ENCODE measurements at places on chromosomes 4 and X. TPM values are rescaled to one million over a fixed set of nuclear protein-coding genes. Genes with fewer than 3 reads are reported as not detected.
A peak's percentile ranks its signal among the peaks of the same experiment; 100 is the strongest.

GRCh38 chr4:184563621-184564020 is 85.6 kb downstream of the CASP3 start:
- H3K4me3 ChIP-seq: no peak overlapping the region
- no peaks in the 10 kb centered on the region for H3K36me3 ChIP-seq
- no peaks in the 10 kb centered on the region for H3K27me3 ChIP-seq
- H3K27ac ChIP-seq: no peak overlapping the region

GRCh38 chr4:152488246-152488645 is 47.6 kb downstream of the FBXW7 start:
- peak overlapping the region; percentile 62 for H3K27ac ChIP-seq
- H3K27me3 ChIP-seq: no peaks in the 10 kb centered on the region
- no peak overlapping the region for H3K4me3 ChIP-seq

GRCh38 chrX:69066021-69066757 is 99.1 kb downstream of the PJA1 start:
- peaks cover 2% of the 10 kb centered on the region for H3K4me1 ChIP-seq
- H3K27ac ChIP-seq: no peak overlapping the region
- H3K27me3 ChIP-seq: no peaks in the 10 kb centered on the region
- no peak for DNase-seq

DNA sequence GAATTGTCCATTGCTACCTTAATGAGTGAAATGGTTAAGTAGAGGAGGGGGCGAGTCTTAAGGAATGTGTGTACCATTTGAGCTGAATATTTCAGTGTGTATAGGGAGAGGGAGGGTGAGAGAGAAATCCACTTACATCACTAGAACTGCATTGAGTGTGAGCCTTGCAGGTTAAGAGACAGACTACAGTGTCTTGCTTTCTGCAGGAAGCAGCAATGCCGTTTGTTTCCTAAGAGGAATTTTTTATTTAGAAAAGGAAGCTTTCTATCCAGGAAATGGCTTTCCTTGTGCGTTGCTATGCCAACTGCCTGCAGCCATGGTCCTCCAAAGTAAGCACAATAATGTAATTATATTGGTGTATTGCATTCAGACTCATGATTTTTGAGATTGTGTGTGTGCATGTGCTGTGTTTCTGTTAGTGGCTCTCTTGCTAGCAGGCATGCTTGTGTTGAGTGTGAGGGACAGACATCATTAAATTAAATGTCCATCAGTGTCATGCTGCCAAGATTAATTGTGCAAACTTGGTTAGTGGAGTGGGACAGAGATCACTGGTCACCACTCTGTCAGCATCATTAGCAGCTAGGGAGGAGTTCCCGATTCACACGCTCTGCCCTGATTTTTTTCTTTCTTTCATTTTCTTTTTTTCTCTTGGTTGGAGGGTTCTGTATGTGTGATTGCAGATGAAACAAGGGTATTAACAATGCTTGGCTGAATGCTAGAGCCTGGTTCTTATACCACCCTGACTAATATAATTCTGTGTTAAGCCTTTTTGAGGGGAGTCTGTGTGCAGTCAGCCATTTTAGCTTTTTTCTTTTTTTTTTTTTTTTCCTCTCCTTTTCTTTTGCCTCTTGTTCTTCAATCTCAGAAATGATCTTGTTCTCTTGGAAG is 164.3 kb downstream of the RAPGEF2 start:
- no peaks in the 10 kb centered on the region for H3K27me3 ChIP-seq
- peak overlapping the region; percentile 38 for H3K27ac ChIP-seq
- no peaks in the 10 kb centered on the region for H3K36me3 ChIP-seq
- no peak for DNase-seq

GRCh38 chrX:110286106-110286505 is 31.8 kb downstream of the AMMECR1 start:
- no peak for DNase-seq
- H3K4me1 ChIP-seq: no peaks in the 10 kb centered on the region
- no peak overlapping the region for H3K4me3 ChIP-seq
- H3K27ac ChIP-seq: no peak overlapping the region
- no peaks in the 10 kb centered on the region for H3K36me3 ChIP-seq

DNA sequence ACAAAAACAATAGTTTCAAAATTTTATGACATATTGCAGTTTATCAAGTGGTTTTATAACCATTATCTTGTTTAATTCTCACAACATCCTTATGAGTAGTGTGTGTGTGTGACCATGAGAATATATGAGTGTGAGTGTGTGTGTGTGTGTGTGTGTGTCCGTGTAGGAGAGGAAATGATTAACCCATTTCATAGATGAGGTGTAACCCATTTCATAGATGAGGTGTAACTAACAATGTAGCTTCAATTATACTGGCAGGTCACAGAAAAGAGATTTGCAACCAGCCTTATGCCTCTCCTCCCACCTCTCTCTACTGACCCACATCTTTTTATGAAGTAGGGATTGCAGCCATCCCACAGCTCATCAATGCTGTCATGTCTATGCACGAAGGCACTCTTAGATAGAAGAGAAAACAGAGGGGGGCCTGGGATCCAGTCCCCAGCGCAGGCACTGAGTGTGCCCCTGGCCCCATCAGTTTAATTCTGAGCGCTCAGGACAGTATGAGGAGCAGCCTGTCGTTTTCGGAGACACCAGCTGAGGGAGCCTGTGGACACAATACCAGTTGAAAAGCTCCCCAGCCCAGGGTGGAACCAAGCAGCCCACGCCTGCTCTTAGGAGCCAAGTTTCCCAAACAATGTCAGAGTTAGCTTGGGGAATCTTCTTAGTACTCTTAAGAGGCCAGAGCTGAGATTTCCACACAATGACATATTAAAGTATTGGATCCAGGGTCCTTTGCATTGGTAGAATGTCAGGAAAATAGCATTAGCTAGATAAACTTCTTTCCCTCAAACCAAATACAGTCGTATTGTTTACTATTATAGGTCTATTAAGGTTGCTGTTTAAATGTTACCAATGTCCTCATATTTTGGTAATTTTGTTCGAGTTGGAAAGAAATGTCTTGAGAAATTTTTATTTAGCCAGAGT is 88.6 kb downstream of the PALLD start:
- no peaks in the 10 kb centered on the region for H3K36me3 ChIP-seq
- no peak overlapping the region for H3K27ac ChIP-seq
- H3K4me1 ChIP-seq: no peaks in the 10 kb centered on the region
- no peak overlapping the region for H3K4me3 ChIP-seq
- H3K27me3 ChIP-seq: no peaks in the 10 kb centered on the region

- H3K27me3 ChIP-seq: no peaks in the 10 kb centered on the region
- H3K4me3 ChIP-seq: no peak overlapping the region
- no peak for DNase-seq
- no peaks in the 10 kb centered on the region for H3K4me1 ChIP-seq
Measured at GRCh38 chr4:182583703-182584415, 333.3 kb downstream of the DCTD start.

DNA sequence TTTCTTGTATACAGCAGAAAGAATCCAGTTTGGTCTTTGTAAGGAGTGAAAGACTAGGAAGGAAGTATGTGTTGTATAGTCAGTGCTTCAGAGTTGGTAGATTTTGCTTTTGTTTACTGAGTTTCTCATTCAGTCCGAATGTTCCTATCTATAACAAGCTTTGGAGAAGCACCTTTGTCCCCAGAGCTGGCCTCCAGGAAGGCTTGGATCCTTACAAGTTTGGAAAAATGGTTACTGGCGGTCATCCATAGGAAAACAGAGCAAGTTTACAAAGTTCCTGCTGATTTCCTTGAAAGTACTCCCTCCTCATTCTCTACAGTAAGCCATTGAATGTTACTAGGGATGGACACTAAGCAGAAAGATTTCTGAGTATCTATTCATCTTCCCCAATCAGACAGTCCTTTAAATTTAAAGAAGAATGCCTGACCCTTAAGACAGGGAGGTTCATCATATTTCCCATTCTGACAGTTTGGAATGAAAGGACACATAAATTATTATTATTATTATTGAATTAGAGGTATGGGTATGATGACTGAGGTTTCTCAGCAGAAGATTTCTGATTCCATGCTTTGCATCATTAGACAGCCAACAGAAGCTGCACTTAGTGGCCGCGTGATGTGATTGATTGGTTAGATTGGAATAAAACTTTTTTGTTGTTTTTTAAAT is 35.8 kb downstream of the FAT4 start:
- no peak for DNase-seq
- no peak overlapping the region for H3K27ac ChIP-seq
- H3K4me1 ChIP-seq: peaks cover 7% of the 10 kb centered on the region

GRCh38 chr4:151227731-151228130 is 49.2 kb upstream of the PRSS48 start:
- H3K27ac ChIP-seq: peak overlapping the region; percentile 55
- peak; percentile 81 for DNase-seq
- no peaks in the 10 kb centered on the region for H3K27me3 ChIP-seq
- H3K4me1 ChIP-seq: no peaks in the 10 kb centered on the region
- H3K4me3 ChIP-seq: peak overlapping the region; percentile 18
- H3K36me3 ChIP-seq: no peaks in the 10 kb centered on the region

GRCh38 chr4:186900232-186900900 is 176.7 kb upstream of the FAT1 start:
- no peak overlapping the region for H3K27ac ChIP-seq
- no peaks in the 10 kb centered on the region for H3K27me3 ChIP-seq
- no peak overlapping the region for H3K4me3 ChIP-seq
- H3K36me3 ChIP-seq: no peaks in the 10 kb centered on the region

GRCh38 chr4:168486912-168487281 is 6.6 kb upstream of the DDX60L start:
- H3K4me1 ChIP-seq: no peaks in the 10 kb centered on the region
- H3K27ac ChIP-seq: no peak overlapping the region
- H3K36me3 ChIP-seq: no peaks in the 10 kb centered on the region

- no peaks in the 10 kb centered on the region for H3K4me1 ChIP-seq
- no peak overlapping the region for H3K27ac ChIP-seq
- H3K27me3 ChIP-seq: no peaks in the 10 kb centered on the region
- H3K4me3 ChIP-seq: no peak overlapping the region
- H3K36me3 ChIP-seq: no peaks in the 10 kb centered on the region
- DNase-seq: no peak
Measured at GRCh38 chrX:130772105-130772775, 130.8 kb downstream of the ENOX2 start.

DNA sequence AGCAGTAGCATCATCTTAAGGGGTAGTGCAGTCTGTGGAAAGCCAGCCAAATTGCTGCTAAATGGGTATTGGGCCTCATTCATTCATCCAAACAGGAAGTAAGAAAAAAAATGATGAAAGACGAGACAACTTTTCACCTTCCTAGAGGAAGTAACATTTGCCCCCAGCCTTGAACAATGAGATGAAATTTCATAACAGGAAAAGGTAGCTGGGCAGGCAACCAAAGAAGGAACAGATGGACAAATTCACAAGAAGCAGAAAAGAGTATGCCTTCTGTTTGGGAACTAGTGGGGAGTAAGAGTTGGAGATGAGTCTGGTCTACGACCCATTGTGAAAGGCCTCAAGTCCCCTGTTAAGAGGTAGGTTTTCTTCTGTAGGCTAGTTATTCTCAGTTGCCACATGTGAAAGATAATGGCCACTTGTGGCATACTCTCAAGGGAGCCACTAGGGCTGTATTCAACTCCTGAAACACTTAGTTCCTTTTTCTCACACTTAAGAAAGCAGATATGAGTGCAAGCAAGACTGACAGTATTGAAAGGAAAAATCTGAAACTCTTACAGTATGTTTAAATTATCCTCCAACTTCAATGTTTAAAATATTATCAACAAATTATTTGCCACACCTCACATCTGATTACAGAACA is 190.4 kb downstream of the AR start:
- DNase-seq: no peak
- H3K4me1 ChIP-seq: no peaks in the 10 kb centered on the region
- no peaks in the 10 kb centered on the region for H3K36me3 ChIP-seq
- H3K27me3 ChIP-seq: no peaks in the 10 kb centered on the region
- H3K4me3 ChIP-seq: no peak overlapping the region

DNA sequence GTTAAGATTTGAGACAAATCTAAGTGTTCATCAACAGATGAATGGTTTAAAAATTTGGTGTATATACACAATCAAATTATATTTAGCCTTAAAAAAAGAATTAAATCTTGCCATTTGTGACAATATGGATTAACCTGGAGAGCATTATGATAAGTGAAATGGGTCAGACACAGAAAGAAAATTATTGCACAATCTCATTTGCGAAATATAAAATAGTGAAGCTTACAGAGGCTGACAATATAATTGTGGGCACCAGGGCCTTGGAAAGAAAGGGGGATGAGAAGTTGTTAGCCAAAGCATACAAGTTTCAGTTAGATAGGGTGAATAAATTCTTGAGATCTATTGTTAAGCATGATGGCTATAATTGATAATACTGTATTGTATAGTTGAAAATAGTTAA is 883.0 kb downstream of the TECRL start:
- H3K27me3 ChIP-seq: no peaks in the 10 kb centered on the region
- no peaks in the 10 kb centered on the region for H3K4me1 ChIP-seq
- no peak for DNase-seq
- no peak overlapping the region for H3K27ac ChIP-seq

GRCh38 chr4:35950442-35950841 is 293.9 kb downstream of the ARAP2 start:
- H3K27me3 ChIP-seq: no peaks in the 10 kb centered on the region
- H3K27ac ChIP-seq: no peak overlapping the region
- H3K36me3 ChIP-seq: no peaks in the 10 kb centered on the region
- no peak for DNase-seq
- no peaks in the 10 kb centered on the region for H3K4me1 ChIP-seq

GRCh38 chr4:17189401-17189720 is 290.9 kb upstream of the LDB2 start:
- H3K4me1 ChIP-seq: no peaks in the 10 kb centered on the region
- no peaks in the 10 kb centered on the region for H3K27me3 ChIP-seq
- H3K36me3 ChIP-seq: no peaks in the 10 kb centered on the region
- H3K4me3 ChIP-seq: no peak overlapping the region
- H3K27ac ChIP-seq: no peak overlapping the region

GRCh38 chr4:27790911-27791310 is 930.3 kb downstream of the STIM2 start:
- no peaks in the 10 kb centered on the region for H3K27me3 ChIP-seq
- H3K36me3 ChIP-seq: no peaks in the 10 kb centered on the region
- H3K4me1 ChIP-seq: no peaks in the 10 kb centered on the region
- no peak for DNase-seq
- no peak overlapping the region for H3K27ac ChIP-seq

DNA sequence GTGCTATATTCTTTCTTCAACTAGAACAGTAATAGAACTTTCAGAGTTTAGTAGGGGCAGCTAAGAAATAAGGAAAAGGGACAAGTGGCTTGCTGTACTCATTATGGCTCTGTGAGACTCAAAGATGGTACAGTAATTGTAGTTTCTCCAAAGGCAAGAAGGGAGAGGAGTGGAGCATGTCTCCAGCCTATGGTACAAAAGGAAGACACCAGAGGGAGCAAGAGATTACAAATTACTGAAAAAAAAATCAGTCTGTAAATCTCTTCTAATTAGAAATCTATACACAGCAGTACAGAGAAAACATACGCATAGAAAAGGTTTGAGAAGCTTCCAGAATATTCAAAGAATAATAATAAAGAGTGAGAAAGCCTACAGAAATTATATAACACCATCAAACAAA is 61.4 kb downstream of the KLHL4 start:
- no peaks in the 10 kb centered on the region for H3K4me1 ChIP-seq
- H3K36me3 ChIP-seq: no peaks in the 10 kb centered on the region
- H3K27ac ChIP-seq: no peak overlapping the region
- no peaks in the 10 kb centered on the region for H3K27me3 ChIP-seq

XAGE1B gene
- total RNA-seq: not detected

SSX4B gene
- not detected for total RNA-seq

CTAG1B gene
- not detected for total RNA-seq

FAM241A gene
- total RNA-seq: 3.3 TPM

Data from tibial nerve (tissue), 4 donors.